ENCODE measurements at places on chromosomes 5 and 9.

GRCh38 chr9:121607434-121608167 lies 43.8 kb upstream of the DAB2IP start:
- no peak for DNase-seq

DNA sequence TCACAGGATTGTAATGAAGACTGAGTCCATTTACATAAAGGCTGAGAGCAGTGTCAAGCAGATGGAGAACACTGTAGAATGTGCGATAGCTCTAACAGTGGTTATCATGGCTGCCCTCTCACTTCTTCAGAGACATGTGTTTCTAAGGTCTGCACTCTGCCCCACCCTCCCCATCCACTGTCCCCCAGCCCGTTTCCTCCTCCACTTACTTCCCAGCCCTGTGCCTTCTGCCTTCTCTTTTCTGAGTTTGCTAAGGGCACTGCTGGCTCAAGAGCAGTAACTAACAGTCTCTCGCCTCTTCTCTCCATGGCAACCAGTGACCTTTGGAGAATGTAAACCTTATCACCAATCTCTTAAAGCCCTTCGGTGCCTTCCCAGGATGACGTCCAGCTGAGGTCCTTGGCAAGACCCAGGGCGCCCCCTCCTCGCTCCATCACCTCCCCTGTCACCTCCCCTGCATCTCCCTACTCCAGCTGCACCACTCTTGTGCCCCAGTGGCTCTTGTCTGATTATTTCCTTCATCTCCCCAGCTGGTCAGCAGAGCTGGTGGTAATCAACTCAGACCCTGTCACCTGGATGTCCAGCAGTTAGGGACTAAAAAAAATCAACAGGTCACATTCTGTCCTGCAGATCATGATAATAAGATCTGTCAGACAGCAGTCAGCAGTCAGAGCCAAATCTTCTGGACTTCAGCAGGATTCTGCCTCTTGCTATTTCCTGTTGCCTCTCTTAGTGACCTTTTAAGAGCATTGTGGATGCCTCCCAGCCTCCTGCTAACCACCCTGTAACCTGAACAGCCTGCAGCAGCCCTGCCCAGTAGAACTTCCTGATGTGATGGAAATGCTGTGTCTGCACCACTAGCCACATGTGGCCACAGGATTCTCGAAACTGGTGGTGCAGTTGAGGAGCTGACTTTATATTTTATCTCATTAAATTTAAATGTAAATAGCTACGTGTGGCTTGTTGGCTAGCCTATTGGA lies 9.0 kb downstream of the FXN start:
- DNase-seq: no peak

DNA sequence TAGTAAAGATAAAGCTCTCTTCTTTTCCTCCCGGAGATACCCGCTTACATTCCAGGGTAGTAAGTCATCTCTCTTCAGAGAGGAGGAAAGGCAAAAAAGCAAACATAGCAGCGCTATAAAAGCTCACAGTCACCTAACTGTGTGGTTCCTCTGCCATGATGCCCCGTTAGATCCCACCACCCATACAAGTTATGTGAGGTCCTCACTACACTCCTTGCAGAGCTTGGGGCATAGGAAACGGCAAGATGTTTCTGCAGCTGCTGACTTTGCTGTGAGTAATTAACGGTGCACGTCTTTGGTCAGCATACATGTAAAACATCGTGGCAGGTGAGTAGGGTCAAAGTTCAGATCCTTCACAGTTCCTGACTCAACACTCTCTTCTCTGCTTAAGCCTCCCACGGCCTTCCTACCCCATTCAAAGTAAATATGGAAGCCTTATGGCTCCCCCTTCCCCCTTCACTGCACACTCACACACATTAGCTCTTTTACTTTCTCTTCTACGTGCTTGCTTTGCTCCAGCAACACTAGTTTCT lies 218.9 kb downstream of the DIRAS2 start:
- no peak for DNase-seq

DNA sequence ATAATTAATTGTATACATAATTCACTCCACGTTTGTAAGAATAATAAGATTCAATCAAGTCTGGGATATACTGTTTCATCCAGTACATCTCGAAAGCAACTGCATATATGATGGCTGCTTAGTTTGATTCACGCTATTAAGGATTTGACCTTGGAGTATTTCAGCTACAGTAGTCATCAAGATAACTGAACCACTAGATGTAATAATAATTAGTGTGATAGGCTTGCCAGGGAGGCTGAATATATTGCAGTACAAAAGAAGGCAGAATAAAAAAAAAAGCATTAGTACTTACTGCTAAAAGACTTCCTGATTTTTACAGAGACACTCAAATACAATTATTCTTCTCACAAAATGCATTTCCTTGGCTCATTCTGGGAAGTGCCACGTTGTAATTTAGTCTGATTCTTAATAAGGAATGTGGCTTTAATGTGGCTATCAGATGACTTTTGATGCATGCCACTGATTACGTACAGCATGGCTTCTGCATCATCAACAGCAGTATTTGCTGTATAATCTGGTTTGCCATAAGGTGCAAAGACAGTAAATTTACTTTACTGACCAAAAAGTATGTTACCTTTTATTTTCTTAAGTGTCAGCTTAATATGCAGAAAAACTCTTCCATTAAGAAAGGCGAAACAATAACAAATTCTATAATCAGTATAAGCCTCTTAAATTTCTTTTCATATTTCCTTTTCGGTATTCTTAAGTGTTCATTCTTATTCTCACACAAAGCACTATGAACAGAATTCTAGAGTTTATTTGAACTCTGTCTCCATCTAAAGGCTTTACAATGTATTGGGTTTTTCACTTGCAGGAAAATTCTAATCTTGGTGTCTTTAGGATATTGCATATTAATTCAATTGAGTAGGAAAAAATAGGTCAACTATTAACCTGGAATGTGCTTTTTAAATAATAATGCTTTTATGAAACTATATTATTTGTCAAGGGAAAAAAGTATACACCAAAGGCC lies 166.4 kb downstream of the SLF1 start:
- DNase-seq: no peak

DNA sequence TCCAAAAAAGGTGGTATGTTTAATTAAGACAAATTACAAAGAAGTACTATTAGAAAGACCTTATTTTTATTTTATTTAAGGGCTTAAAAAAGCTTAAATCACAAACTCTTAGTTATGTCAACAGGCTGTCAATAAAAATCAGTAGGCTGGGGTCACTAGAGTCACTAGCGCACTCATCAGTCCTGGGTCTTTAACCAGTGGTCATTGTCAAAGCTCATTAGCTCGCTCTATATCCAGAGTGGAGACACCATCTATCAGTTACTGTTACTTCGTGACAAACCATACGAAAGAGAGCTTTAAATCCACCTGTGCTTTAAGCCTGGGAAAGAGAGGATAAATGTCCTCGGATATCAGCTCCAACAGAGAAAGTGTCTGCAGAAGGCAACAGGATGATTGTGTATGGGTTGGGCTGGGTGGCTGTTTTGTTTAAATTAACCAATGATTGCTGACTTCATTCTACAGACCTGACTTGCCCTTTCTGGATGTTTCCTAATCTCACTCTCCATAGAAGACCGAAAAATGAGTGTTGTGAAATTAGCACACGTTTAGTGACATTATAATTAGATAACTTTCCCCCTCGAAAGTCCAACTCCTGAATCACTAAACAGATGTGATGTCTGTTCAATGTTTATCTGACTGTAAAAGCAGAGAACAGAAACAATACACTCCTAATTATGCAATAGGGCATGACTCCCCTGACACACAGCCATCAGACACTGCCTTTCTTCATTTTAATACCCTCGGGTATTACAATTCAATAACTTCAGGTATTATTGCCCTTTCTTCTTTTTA lies 123.6 kb upstream of the TNPO1 start:
- DNase-seq: no peak

GRCh38 chr5:35804841-35805240 lies 51.9 kb upstream of the IL7R start:
- DNase-seq: no peak

DNA sequence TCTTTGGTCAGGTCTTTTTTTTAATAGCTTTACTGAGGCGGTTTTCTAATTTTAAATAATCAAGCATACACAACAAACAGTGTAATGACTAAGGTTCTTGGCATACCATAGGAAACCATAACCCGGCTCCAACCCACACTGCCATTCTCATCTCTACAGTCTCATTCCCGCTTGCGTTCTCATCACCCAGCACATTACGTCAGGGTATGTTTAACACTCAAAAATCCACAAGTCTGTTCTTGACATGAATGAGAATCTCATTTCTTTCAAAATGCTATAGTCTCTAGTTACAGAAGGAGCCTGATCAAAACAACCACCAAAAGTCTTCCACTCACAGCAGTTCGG lies 505 bp downstream of the C5orf34 start:
- DNase-seq: peak; percentile 51

DNA sequence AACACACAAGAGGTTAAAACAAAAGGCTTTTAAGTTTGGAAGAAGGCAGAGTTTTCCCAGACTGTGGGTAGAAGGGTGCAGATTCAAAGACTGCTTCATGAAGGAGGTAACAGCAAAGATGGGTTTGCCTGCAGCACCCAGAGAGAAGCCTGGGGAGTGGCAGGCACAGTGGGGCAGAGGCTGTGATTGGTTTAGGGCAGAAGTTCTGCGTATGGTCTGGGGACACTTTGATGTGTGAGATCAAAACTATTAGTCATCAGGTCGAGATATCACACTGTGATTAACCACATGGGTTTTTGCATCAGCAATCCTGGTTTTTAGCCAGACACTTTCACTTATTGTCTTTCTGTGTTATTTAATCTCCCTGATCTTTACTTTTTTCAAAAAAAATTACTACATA lies 188.8 kb upstream of the GLRA1 start:
- DNase-seq: peak; percentile 47

DNA sequence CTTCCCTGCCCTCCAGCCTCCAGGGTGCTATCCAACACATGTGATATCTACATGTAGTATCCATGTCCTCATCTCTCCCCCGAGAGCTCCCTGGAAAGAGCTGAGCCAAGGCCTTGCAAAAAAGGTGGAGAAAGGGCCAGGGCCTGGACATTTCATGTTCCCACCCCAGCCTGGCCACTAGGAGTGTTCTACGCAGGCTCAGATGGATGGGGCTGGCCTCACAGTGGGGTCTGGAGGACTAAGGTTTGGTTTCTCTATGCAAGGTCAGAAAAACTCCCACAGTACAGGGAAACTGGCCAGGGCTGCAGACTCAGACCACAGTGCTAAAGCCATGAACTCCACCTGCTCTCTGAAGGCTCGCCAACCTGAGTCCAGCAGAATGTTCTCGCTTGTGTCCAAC lies 1.5 kb upstream of the CSF2 start:
- no peak for DNase-seq

DNA sequence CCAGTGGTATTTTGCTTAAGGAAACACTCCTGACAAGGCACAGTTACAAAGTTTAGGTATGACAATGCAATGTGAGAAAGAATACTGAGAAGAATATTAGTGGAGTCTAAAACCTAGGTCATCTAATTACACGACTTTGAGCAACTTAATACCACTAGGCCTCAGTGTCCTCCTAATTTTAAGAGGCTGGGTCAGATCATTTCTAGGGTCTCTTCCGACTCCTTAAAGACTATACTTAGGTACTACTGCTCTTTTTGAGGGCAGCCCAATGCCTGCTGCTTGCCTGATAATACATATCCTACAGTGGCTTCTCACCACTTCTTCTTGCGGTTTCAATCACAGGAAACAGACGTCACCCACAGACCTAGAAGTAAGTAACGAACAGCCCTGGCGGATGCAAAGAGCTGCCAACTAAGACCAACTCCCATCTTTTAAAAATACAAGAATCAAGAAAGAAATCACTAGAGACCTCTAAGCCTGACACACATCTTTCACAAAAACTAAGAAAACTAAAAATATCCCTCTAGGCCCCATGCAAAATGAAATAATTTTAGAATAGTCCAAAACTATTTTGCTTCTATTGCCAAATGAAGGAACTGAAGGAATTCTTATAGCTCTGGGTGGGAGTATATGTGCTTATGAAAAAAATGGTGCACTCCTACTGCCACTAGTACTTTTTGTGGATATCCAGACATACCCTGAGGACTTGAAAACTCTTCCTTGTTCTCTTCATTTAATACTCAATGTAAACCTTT lies 13.1 kb downstream of the DIAPH1 start:
- peak; percentile 50 for DNase-seq

DNA sequence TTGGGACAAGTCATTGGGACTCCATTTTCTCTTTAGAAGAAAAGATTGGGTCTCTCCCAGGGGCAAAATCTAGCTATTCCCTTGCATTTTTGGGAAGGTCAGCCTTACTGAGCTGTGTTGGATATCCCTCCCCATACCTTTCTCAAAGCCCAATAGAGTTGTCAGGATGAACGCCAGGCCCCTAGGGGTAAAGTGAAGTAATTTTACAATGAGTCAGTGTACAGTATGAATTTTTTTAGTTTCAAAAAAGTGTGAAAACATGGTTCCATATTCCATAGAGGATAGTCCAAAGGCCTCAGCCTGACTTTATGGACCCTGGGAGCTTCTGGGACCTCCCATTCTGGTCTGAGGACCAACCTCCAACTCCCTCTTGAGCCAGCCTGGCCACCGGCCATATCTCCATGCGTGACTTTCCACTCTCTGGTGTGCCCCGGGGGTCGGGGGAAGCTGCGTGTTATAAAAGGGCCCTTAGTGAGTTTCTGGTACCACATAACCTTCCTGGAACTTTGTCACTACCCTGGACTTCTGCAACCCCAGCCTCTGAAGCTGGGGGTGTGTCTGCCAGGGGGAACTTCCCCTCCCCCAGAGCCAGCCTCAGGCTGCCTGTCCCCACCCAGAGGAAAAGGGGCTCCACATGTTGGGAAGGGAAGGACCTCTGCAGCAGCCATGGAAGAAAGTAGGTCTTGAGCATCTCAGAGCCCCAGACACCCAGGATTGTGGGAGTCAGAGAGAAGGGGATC lies 52.4 kb upstream of the SYNPO start:
- no peak for DNase-seq

GRCh38 chr9:33129251-33129885 lies 37.8 kb downstream of the B4GALT1 start:
- no peak for DNase-seq

GRCh38 chr9:130775336-130775991 lies 59.6 kb upstream of the ABL1 start:
- no peak for DNase-seq

DNA sequence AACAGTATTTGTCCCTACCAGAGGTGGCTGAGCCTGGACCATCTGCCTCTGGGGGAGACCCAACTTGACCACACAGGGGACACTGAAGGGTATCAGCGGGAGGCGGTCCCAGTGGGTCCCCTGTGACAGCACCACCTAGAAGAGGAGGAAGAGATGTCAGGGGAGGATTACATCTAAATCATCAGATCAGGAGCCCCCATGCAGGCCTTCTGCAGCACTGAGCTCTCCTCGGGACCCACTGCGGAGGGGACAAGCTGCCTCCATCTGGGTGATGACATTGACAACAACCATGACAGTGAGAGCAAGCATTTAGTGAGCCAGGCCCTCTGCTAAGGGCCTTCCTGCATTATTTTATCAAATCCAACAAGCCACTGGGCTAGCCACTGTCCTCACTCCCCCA lies 12.3 kb downstream of the ORM2 start:
- DNase-seq: no peak

Data from activated naive CD4-positive, alpha-beta T cell treated with anti-CD3 and anti-CD28 coated beads, Interleukin-2, amount 50 U/mL, for 16 hours (primary cell).